ENCODE measurements at places on chromosomes 6 and 20. TPM values are rescaled to one million over a fixed set of nuclear protein-coding genes. Genes with fewer than 3 reads are reported as not detected.

- H3K4me3 ChIP-seq = no peak overlapping the region
- no peaks in the 10 kb centered on the region for H3K36me3 ChIP-seq
- no peak for DNase-seq
- H3K27ac ChIP-seq = no peak overlapping the region
These were observed 112.2 kb upstream of the HEY2 start for GRCh38 chr6:125637207-125637606.

The AGER gene
- total RNA-seq = 8.5 TPM

DNA sequence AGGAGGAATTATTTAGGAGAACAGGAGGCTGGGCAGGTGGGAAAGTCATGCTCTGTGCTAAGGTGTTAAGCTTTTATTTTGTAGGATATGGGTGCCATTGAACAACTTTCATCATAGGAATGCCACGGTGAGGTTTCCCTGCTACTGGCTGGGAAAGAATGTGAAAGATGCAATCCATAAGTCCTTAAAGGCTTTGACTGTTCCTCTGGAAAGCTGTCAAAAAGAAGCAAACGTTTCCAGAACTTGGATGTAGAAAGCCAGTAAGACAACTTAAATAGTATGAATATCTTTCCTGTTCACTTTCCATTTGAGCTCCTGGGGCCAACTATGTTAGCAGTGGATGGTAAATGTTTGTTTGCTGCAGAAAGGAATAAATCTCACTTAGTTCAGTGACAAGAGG lies 574.4 kb downstream of the RNF144B start:
- no peaks in the 10 kb centered on the region for H3K27me3 ChIP-seq
- no peak overlapping the region for H3K4me3 ChIP-seq
- H3K4me1 ChIP-seq = no peaks in the 10 kb centered on the region
- no peaks in the 10 kb centered on the region for H3K36me3 ChIP-seq
- H3K27ac ChIP-seq = no peak overlapping the region

DNA sequence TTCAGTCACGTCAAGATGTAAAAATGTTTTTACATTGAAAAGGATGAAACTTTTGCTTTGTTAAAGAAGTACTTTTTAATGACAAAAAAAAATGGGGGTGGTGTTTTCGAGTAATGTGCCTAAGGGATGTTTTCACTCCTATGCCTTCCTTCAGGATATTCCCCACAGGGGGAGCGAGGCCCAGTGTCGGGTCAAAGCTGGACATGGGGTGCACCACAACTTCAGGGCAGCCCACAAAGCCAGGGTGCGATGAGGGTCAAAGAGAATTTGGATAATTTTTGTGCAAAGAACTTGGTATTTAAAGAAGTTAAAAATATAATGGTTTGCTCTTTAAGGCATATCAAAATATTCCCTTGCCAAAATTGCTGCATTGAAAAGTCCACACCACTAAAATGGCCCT lies 247.8 kb downstream of the KCNQ5 start:
- H3K36me3 ChIP-seq = no peaks in the 10 kb centered on the region
- H3K27ac ChIP-seq = no peak overlapping the region
- DNase-seq = no peak
- H3K27me3 ChIP-seq = no peaks in the 10 kb centered on the region
- no peak overlapping the region for H3K4me3 ChIP-seq

The SLC35D3 gene
- total RNA-seq = 0.09 TPM

DNA sequence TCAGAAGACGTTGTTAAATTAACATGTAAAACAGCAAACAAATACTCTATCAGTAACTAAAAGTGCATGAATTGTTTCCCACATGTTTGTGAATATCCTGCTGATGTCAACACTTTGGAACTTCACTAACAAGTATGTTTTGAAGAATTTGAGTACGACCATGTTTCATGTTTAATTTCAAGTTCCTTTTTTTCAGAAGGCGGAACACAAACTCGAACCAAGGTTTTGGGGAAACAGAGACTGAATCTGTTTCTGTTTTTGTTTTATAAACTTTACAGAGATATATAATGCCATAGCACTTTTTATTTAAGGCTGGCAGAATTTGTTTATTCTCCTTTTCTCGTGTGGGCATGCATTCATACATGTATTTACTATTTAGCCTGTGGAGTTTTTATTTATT lies 509.3 kb upstream of the CITED2 start:
- H3K36me3 ChIP-seq = no peaks in the 10 kb centered on the region
- no peaks in the 10 kb centered on the region for H3K27me3 ChIP-seq
- no peak for DNase-seq
- no peak overlapping the region for H3K27ac ChIP-seq
- H3K4me1 ChIP-seq = no peaks in the 10 kb centered on the region

The SLC16A10 gene
- 20.0 TPM for total RNA-seq

DNA sequence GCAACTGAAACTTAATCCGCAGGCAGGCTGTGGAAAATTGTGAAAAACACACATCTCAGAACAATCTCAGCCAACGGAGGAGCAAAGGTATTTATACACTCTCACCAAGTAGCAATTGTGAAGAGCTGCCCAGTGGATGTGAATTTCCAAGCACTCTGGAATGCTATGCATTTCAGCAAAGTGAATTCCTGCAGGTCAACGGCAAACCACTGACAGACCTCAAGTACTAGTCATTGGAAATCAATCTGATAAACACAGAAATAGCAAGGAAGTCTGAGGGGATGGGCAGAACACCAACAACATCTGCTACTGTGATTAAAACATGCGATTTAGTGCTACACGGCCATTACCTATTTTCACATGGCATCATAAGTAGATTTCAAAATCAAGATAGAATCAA lies 429.1 kb downstream of the HTR1B start:
- no peaks in the 10 kb centered on the region for H3K36me3 ChIP-seq
- no peak overlapping the region for H3K27ac ChIP-seq
- no peak for DNase-seq
- no peak overlapping the region for H3K4me3 ChIP-seq
- no peaks in the 10 kb centered on the region for H3K4me1 ChIP-seq
- no peaks in the 10 kb centered on the region for H3K27me3 ChIP-seq

GRCh38 chr6:31558631-31559500 lies 11.5 kb downstream of the NFKBIL1 start:
- H3K4me1 ChIP-seq = peaks cover 61% of the 10 kb centered on the region
- no peak for DNase-seq
- H3K4me3 ChIP-seq = peak overlapping the region; percentile 21
- H3K36me3 ChIP-seq = peaks cover 27% of the 10 kb centered on the region
- peak overlapping the region; percentile 85 for H3K27ac ChIP-seq

DNA sequence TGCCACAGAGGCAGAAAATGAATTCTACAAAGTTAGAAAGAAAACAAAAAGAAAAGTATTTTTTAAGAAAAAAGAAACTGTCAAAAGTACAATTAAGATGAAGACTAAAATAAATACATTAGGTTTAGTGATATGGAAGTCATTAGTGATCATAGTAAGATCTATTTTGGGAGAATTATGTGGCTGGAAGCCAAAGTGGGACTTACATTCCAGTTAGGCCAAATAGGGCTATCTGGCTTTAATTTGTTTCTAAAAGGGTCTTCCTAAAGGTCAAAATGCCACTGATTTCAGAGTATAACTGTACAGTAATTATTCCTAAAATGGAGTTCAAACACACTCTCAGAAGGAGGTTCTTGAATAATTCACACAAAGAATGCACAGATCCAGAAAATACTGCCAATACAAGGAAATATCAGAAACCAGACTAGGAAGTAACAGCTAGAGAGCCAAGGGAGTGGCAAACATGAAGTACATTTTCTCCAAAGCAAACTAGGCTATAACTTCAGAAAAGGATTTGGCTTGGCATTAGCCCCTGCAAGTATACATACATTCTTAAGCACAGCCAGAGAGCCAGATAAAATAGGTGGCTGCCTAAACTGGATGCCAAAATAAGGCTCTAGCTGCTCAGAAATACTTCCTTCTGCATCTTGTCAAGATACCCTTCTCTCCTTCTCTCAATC lies 45.3 kb downstream of the PDSS2 start:
- no peak for DNase-seq
- no peak overlapping the region for H3K27ac ChIP-seq
- no peaks in the 10 kb centered on the region for H3K36me3 ChIP-seq
- H3K27me3 ChIP-seq = no peaks in the 10 kb centered on the region
- H3K4me3 ChIP-seq = no peak overlapping the region

DNA sequence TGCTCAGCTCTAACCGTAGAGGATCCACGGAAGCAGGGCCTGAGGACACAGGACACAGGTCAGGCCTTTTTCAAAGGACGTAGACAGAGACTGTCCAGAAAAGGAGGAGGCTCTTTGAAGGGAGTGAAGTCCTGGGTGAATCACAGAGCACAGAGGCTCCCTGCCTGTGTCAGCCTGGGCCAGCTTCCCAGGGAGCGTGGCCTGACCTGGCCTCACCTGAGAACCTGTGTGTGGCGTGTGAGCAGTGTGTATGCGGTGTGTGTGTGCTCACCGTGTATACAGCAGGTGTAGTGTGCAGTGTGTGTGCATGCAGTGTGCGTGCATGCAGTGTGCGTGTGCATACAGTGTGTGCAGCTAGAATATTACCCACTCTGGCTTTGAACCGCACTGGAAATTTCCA lies 56.0 kb upstream of the FNDC1 start:
- H3K4me1 ChIP-seq = peaks cover 13% of the 10 kb centered on the region
- no peak for DNase-seq
- H3K4me3 ChIP-seq = no peak overlapping the region
- no peaks in the 10 kb centered on the region for H3K36me3 ChIP-seq
- H3K27me3 ChIP-seq = no peaks in the 10 kb centered on the region

GRCh38 chr6:96478695-96479094 lies 42.9 kb upstream of the UFL1 start:
- no peaks in the 10 kb centered on the region for H3K36me3 ChIP-seq
- H3K4me3 ChIP-seq = no peak overlapping the region
- no peak for DNase-seq
- H3K4me1 ChIP-seq = no peaks in the 10 kb centered on the region

The TBXT gene
- not detected for total RNA-seq

GRCh38 chr20:36179170-36179945 lies 24.8 kb downstream of the EPB41L1 start:
- no peak overlapping the region for H3K4me3 ChIP-seq
- no peak for DNase-seq
- H3K4me1 ChIP-seq = no peaks in the 10 kb centered on the region
- no peak overlapping the region for H3K27ac ChIP-seq

The TMEM14A gene
- total RNA-seq = 15.1 TPM
